ENCODE measurements at places on chromosomes 1 and 21. TPM values are rescaled to one million over a fixed set of nuclear protein-coding genes. Genes with fewer than 3 reads are reported as not detected.

DNA sequence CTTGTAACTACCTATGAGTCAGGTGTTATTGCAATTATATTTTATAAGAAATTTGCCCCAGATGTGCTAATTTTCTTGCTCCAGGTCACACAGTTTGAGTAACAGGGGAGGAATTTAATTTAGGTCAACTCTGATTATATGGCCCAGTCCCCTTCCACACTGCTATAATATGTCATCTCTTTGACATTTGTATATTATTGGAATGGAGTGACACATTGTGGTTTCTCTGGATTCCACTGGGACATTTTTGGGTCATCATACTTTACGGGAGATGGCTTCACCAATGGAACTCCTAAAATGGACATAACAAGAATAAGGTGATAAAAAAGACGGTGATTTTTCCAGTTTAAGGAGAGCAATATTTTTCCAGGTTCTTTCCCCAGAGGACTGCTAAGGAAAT, 191.2 kb downstream of the DISC1 start:
- H3K4me3 ChIP-seq: no peak overlapping the region
- no peaks in the 10 kb centered on the region for H3K27me3 ChIP-seq
- no peak for DNase-seq

DNA sequence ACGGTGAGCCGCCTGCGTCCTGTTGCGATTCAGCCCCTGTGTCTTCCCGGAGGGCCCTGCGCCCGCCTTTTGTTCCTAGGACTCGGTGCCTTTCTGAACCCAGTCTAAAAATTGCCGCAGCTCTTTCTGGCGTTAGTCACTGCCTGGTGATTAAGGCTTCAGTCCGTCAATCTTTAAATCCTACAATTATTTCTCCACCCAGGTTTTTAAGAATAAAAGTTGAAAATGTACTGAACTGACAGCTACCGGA, 16.2 kb upstream of the PDXK start:
- H3K27ac ChIP-seq: no peak overlapping the region
- no peaks in the 10 kb centered on the region for H3K27me3 ChIP-seq
- no peak for DNase-seq
- H3K4me3 ChIP-seq: peak overlapping the region; percentile 36
- peaks cover 10% of the 10 kb centered on the region for H3K4me1 ChIP-seq

GRCh38 chr21:33424214-33424613, 21.0 kb downstream of the IFNGR2 start:
- no peak overlapping the region for H3K4me3 ChIP-seq
- H3K27me3 ChIP-seq: peaks cover 35% of the 10 kb centered on the region
- DNase-seq: no peak
- no peak overlapping the region for H3K27ac ChIP-seq

DNA sequence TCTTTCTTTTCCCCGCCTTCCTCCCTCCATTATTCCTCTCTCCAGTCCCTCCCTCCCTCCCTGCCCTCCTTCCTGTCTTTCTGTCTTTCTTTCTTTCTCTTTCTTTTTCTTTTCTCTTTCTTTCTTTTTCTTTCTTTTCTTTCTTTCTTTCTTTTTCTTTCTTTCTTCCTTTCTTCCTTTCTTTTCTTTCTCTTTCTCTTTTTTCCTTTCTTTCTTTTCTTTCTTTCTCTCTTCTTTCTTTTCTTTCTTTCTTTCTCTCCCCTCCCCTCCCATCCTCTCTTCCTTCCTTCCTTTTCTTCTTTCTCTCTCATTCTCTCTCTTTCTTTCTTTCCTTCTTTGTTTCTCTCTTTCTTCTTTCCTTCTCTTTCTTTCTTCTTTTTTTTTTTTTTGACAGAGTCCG, 402.2 kb upstream of the PLXNA2 start:
- no peaks in the 10 kb centered on the region for H3K4me1 ChIP-seq
- no peak overlapping the region for H3K4me3 ChIP-seq
- no peaks in the 10 kb centered on the region for H3K36me3 ChIP-seq

DNA sequence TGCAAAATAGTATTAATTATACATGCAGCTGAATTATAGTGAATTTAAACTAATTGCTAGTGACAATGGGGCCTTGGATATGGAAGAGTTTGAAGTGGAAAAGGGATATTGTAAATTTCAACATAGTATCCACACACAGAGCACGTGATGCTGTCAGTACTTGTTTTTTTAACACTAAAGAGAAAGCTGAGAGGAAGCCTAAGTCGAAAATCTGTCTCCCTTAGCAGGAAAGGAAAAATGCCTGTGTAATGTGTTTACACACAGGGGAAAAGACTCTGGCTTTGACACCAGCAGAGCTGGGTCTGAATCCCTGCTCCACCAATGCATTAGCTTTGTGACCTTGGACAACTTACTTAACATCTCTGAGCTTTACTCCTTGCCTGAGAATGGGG, 42.6 kb downstream of the PCSK9 start:
- no peak overlapping the region for H3K27ac ChIP-seq
- no peak for DNase-seq
- H3K27me3 ChIP-seq: no peaks in the 10 kb centered on the region
- peaks cover 28% of the 10 kb centered on the region for H3K36me3 ChIP-seq
- H3K4me3 ChIP-seq: no peak overlapping the region

- H3K27me3 ChIP-seq: no peaks in the 10 kb centered on the region
- no peaks in the 10 kb centered on the region for H3K36me3 ChIP-seq
- no peak for DNase-seq
- H3K27ac ChIP-seq: peak overlapping the region; percentile 91
- H3K4me1 ChIP-seq: peaks cover 23% of the 10 kb centered on the region
- H3K4me3 ChIP-seq: peak overlapping the region; percentile 95
These were observed 750 bp downstream of the NECAP2 start for GRCh38 chr1:16441282-16441665.

Gene PDZK1
- 0.31 TPM for total RNA-seq

Gene FCRLA
- not detected for total RNA-seq

- peaks cover 30% of the 10 kb centered on the region for H3K27me3 ChIP-seq
- no peak overlapping the region for H3K4me3 ChIP-seq
- H3K36me3 ChIP-seq: no peaks in the 10 kb centered on the region
- no peak overlapping the region for H3K27ac ChIP-seq
- no peak for DNase-seq
These were observed 234.7 kb upstream of the CSF3R start for GRCh38 chr1:36717431-36717830.

DNA sequence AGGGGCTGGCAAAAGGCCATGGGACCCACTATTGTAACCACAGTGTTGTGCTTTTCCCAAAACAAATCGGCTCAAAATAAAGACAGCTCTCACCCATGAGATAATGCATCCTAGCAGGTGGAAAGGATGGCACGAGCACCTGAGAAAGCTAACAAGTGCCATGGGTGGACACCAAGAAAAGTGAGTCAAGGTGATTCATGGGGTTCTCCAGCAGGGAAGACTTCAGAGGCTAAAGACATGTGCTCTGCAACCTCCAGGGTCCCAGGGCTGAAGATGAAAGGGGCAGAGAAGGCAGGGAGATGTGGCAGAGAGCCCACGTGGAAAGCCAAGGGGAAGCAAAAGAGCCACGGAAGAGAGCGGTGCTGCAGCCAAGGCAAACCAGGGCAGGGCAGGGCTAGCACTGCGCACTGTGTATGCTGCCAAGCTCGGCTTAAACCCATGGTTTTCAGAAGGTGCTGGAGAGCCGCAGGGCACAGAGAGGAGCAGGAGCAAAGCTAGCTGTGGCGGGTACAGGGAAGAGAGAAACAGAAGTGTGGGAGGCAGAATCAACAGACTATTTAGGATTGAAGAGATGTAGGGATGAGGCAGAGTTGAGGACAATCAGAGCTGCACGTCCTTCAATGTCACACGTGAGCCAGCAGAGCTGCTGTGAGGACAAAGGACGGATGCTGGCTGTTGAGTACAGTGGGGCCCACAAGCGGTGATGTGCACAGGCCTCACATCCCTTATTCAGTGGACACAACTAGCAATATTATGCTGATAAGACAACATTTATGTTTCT, 41.8 kb upstream of the C1orf198 start:
- no peaks in the 10 kb centered on the region for H3K27me3 ChIP-seq
- no peak for DNase-seq
- H3K4me3 ChIP-seq: no peak overlapping the region
- peak overlapping the region; percentile 1 for H3K27ac ChIP-seq

DNA sequence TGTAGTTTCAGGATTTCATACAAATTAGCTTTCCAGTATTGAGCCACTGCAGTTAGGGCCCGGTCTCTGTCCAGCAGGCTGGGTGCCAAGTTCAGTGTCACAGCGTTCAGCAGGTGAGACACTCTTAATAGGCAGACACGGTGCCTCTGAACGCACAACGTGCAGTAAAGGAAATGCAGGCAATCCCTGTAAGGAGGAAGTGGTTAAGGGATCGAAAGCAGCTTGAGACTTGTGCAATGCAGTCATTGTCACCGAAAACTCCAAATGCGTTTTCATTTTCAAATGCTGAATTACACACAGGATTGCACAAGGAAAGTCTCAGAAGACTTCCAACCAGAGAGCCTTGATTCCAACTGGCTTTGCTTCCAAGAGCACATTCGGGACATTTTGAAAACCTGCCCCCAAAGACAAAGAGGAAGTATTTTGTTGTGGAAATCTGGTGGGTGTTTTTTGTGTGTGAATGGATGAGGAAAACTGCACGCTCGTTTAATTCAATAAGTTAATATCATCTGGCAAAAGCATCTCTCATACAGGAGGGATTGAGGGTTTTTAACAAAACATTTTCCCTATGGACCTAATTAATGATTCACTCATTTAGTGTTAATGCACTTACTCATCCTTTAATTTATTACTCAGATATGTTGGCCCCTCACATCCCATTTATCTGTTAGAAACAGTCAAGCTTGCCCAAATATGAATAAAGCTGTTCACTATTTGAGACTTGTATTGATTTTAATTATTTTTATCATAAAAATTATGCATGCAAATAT, 61.6 kb downstream of the PTGS2 start:
- DNase-seq: peak; percentile 81
- peak overlapping the region; percentile 73 for H3K27ac ChIP-seq
- H3K36me3 ChIP-seq: no peaks in the 10 kb centered on the region
- peaks cover 45% of the 10 kb centered on the region for H3K4me1 ChIP-seq

DNA sequence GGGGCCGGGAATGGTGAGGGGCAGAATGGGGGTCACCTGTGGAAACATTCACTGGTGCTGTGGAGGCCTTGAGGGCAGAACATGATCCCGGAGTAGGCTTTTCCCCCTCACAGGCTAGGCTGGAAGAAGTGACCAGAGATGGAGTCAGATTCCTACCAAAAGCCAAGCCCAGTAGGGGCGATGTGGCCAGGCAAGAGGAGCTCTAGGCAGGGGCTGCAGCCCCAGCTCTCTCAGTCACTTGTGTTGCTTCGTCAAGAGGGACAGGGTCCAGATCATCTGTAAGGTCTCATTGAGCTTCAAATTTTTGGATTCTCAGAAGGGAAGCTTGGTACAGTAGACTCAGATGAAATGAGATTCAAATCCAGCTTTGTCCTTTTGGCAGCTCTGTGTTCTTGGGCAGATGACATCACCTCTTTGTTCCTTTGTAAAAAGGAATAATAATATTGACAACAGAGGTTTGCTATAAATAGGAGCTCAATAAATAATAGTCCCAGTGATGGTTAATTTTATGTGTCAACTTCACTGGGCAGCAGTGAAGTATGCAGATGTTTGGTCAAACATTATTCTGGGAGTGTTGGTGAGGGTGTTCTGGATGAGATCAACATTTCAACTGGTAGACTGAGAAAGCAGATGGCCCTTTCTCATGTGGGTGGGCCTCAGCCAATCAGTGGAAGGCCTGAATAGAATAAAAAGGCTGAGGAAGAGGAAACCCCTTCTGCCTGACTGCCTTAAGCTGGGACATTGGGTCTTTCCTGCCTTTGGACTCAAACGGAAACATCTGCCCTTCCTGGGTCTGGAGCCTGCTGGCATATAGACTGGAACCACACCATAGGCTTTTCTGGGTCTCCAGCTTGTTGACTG, 324.7 kb upstream of the USP24 start:
- H3K36me3 ChIP-seq: no peaks in the 10 kb centered on the region
- H3K4me1 ChIP-seq: peaks cover 24% of the 10 kb centered on the region
- DNase-seq: no peak
- H3K4me3 ChIP-seq: no peak overlapping the region
- H3K27me3 ChIP-seq: no peaks in the 10 kb centered on the region

DNA sequence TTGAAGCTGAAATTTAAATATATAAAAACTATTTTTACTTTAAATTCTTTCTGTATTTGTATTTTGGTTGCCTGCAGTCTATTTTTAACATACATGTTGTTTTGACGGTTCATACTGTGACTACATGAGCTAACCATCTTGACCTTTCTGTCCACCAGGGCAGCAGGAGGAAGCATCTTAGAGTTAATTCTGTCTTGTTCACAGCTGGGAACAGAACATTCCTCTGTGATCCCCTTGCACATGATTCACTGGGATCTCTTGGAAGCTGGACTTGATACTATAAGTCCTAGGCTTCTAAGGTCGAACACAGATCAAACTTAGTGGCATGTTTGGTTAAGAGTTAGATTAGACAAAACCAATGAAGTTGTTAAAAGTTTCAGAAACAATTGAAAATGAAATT, 99.7 kb downstream of the NFIA start:
- H3K4me1 ChIP-seq: peaks cover 3% of the 10 kb centered on the region
- H3K27ac ChIP-seq: no peak overlapping the region
- H3K4me3 ChIP-seq: no peak overlapping the region
- no peaks in the 10 kb centered on the region for H3K36me3 ChIP-seq
- H3K27me3 ChIP-seq: peaks cover 31% of the 10 kb centered on the region

DNA sequence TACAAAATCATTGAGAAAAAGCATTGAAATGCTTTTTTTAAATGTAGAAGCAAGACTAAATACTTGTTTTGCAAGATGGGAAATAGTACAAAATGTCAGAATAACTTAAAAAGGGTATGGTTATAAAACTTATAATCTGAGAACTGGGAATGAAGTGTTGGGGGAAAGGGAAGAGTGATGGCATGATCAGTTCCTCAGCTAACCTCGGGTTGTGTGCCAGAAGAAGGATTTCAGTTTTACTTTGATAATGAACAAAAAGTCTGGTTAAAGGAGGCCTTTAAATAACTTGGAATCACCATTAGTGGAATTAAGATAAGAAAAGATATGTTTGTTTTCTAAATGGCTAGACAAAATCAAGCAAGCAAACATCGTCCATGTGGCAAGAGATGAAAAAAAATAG, 20.7 kb downstream of the NEK7 start:
- no peaks in the 10 kb centered on the region for H3K36me3 ChIP-seq
- no peaks in the 10 kb centered on the region for H3K27me3 ChIP-seq
- no peak for DNase-seq

GRCh38 chr1:207892764-207893163, 18.2 kb downstream of the CD34 start:
- no peak overlapping the region for H3K4me3 ChIP-seq
- H3K27me3 ChIP-seq: peaks cover 16% of the 10 kb centered on the region
- no peaks in the 10 kb centered on the region for H3K36me3 ChIP-seq

- no peaks in the 10 kb centered on the region for H3K4me1 ChIP-seq
- no peak for DNase-seq
- H3K27me3 ChIP-seq: peaks cover 15% of the 10 kb centered on the region
- H3K36me3 ChIP-seq: no peaks in the 10 kb centered on the region
- H3K4me3 ChIP-seq: no peak overlapping the region
These were observed 15.5 kb downstream of the FYB2 start for GRCh38 chr1:56803561-56804156.

DNA sequence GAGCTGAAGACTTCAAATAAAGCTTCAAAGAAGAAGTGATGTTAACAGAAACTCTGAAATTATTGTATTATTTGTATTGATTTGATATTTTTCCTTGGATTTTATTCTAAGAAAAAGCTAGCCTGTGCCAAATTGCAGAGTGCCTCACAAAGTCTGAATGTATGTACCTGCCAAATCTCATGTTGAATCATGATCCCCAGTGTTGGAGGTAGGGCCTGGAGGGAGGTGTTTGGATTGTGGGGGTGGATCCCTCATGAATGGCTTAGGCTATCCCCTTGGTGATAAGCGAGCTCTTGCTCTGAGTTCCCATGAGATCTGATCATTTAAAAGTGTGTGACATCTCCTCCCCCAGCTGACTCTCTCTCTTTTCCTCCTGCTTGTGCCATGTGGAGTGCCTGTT, 43.6 kb downstream of the ACKR1 start:
- H3K4me3 ChIP-seq: no peak overlapping the region
- DNase-seq: no peak
- peaks cover 55% of the 10 kb centered on the region for H3K27me3 ChIP-seq
- H3K4me1 ChIP-seq: no peaks in the 10 kb centered on the region
- peaks cover 9% of the 10 kb centered on the region for H3K36me3 ChIP-seq

Data from natural killer cell treated with Interleukin-12 subunit alpha and Interleukin-12 subunit beta and Interleukin-15 and Interleukin-18, amount 100 ng/mL, for 72 hours (primary cell).